Heart left ventricle (tissue), 16 donors: ENCODE measurements at places on chromosomes 2 and 18.

DNA sequence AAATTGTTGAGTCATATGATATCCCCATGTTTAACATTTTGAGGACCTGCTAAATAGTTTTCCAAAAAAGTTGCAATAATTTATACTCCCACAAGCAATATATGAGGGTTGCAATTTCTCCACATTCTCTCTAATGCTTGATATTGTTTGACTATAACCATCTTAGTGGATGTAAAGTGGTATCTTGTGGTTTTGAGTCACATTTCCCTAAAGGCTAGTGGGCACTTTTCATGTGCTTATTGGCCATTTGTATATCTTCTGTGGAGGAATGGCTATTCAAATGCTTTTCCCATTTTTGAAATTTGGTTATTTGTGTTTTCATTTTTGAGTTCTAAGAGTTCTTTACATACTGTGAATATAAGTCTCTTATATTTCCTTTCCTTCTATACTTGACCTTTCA, 82.7 kb downstream of the SCG2 start:
- no peak for DNase-seq

GRCh38 chr2:172999641-173000386, 75.8 kb upstream of the MAP3K20 start:
- no peak for DNase-seq

DNA sequence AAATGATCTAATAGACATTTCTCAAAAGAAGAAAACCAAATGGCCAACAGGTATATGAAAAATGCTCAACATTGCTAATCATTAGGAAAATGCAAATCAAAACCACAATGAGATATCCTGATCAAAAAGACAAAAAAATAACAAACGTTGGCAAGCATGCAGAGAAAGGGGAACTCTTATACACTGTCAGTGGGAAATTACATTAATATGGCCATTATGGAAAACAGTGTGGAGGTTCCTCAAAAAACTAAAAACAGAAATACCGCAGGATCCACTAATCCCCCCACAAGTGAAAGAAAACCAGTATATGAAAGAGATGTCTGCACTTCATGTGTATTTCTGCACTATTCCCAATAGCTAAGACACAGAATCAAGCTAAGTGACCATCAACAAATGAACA, 57.7 kb upstream of the CTIF start:
- no peak for DNase-seq

GRCh38 chr2:235006986-235007385, 55.2 kb downstream of the SH3BP4 start:
- DNase-seq, result no peak
